Cerebellum (tissue), 4 donors: ENCODE measurements at places on chromosomes 6 and 20. TPM values are rescaled to one million over a fixed set of nuclear protein-coding genes. Genes with fewer than 3 reads are reported as not detected.

DNA sequence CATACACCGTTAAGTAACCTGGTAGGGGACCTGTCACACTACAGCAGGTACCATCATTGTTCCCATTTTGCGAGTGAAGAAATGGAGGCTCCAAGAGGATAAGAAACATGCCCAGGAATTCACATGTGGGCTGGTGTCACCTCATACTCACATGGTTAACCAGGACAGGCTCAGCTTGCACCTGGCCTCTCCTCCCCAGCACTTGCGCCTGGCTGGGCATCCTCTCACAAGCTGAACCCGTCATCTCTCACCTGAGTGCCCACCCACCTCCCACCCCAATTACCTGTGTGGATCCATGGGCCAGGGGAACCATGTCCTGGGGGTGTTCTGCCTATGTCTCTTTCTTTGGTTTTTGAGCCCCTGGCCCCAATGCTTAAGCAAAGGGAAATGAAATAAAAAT, 1.5 kb downstream of the SFTA2 start:
- no peak for DNase-seq

DNA sequence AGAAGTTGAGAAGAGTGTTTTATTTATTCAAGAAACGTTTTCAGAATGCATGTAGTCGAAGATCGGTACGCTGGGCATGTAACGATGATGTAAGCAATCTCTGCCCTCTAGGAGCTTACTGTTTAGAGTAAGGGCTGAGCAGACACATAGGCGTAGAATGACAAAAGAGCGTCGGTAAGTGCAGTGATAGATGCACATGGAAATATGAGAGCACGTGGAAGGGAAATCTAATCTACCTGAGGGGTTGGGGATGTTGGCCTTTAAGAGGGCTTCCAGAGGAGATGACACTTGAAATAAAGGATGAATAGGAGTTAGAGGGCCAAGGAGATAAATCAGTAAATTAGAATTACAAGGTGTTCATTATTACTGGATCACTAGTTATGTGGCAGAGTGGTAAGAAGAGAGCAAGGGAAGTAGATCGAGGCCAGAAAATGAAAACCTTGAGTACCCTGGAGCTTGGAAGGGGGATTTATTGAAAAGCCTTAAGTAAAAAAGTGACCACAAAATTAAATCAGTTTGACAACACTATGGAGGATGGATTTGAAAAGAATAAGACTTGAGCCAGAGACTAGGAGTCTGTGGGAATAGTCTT, 782 bp downstream of the TRMT11 start:
- DNase-seq = peak; percentile 12

GRCh38 chr6:38517005-38517404, 122.7 kb downstream of the BTBD9 start:
- DNase-seq = no peak

The IYD gene
- total RNA-seq = not detected

The FERMT1 gene
- 1.1 TPM for total RNA-seq

The GCNT2 gene
- 58.3 TPM for total RNA-seq
